ENCODE measurements at places on chromosomes 6 and 20.
A peak's percentile ranks its signal among the peaks of the same experiment; 100 is the strongest.

DNA sequence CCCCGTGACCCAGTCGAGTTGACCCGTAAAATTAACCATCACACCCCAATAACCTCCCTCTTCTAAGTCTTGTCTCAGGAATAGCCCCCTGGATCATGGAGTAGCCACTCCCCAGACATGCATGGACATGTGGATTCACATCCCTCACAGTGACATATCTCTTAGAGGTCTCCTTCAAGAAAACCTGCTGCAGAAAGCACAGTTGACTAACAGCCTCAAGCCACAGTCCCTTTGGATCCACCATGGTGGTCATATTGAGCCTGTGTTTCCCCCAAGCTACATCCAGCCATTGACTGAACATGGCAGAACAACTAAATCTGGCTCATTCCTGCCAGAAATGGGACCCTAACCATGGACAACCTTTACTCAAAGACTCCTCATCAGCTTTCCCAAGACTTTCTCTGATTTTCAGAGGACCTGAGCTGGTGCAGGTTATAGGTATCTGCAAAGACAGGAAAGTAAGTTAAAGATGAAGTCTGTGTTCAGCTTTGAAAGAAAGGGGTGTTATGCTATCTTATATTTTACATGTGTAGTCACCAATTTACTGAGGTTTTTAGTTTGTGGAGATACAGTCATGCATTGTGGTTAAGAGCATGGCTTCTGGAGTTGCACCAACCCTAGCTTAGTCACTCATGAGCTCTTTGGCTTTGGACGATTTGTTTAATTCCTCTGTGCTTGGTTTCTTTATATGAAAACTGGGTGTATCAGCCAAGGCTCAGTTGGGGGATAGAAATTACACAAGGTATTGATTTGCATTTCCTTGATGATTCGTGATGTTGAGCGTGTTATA is 219.1 kb downstream of the MYLK4 start:
- DNase-seq: no peak

- no peak for DNase-seq
These were observed 24.9 kb downstream of the MMP24OS start for GRCh38 chr20:35253010-35253409.

GRCh38 chr20:44572551-44573500 is 9.6 kb upstream of the PKIG start:
- peak; percentile 24 for DNase-seq

GRCh38 chr20:48090784-48091183 is 305.5 kb upstream of the SULF2 start:
- DNase-seq: no peak

- no peak for DNase-seq
These were observed 9.0 kb downstream of the CNR1 start for GRCh38 chr6:88157106-88157505.

Measured in transverse colon (tissue), 4 donors.